Ecto neural progenitor cell (in vitro differentiated cells): ENCODE measurements at places on chromosomes 7 and 10.

DNA sequence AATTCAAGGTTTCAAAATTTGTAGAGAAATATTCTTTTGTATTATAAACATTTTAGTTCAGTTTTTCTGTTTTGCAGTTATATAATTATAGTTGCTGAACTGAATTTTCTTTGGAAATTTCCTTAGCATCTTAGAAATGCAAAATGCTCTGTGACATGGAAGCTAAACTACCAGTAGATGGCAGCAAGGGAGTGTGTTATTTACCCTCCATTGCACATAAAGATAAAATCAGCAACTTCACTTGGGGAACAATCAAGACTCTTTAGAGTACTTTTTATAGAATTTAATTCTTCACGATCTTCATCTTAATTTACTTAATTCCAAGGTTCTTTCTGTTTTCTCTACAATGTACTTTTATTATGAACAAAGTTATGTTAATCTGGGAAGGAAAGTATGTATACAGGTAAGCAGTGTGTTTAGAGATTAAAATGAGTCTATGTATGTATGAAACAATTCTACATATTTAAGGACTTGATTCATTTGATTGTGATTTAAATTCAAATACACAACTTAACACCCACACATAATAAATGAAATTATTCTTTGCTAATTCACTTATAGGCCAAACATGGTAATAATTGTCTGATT lies 404.2 kb downstream of the THSD7A start:
- no peak for DNase-seq

DNA sequence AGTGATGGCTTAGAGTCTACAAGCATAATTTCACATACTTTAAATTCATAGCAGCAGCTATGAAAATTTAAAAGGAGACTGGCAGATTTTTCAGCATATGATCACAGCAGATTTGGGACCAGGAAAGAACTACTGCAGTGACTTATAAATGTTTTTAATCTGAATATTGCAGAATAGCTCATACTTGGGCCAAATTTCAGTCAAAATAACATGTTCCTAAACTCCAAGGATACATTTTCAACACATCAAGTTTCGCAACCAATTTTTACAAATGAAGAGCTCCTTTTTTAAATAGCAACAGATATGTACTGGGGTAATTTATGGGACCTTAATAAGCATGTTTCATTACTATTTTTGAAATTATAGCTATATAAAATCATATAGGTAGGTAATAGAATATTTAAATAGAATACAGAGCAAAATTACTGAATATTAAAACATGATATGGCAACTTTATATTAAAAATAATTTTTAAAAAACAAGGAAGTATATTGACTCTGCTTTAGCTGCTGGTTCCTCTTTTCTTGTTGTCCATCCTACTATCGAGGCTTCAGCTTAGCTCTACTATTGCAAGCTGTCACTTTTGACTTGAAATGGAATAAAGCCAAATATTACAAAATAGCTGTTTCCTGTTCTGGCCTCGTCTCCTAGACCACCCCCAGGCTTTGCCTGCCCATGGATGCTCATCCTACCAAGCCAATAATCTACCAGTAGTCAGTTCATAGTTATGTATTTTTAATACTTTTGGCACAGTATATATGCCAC lies 123.1 kb downstream of the NRBF2 start:
- DNase-seq = no peak

DNA sequence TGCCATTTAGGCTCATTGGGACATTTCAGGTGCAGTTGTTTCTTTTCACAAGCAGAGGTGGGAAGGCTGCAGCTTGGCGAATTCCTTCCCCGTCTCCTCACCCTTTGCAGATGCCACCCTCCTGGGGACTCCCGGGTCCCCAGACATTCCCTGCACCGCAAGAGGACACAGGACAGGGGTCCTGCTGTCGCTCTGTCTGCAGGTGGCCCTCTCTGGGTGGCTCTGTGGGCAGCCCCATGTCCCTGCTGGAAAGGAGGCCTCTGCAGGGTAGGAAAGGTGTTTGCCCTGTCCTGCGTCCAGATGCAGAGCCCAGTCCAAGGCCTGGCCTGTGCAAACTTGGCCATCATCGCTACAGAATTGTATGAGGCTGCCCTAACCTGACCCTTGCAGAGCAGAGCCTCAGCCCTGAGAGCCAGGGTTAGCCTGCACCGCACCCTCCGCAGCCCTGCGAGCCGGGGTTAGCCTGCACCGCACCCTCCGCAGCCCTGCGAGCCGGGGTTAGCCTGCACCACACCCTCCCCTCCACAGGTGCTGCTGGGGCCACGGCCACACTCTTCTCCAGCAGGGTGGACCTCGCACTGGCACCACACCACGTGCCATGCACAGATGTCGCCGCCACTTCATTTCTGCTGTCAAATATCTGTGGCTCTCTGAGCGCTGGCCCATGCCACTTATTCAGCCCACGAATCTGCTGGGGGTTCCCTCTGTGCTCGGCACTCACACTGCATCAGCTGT lies 61.0 kb downstream of the CFAP46 start:
- DNase-seq = no peak

- peak; percentile 47 for DNase-seq
Measured at GRCh38 chr7:146096994-146097393, 19.6 kb upstream of the CNTNAP2 start.

- no peak for DNase-seq
Measured at GRCh38 chr7:32043688-32044087, 26.5 kb downstream of the PDE1C start.

GRCh38 chr10:1546431-1547110 lies 190.8 kb downstream of the ADARB2 start:
- DNase-seq = no peak

DNA sequence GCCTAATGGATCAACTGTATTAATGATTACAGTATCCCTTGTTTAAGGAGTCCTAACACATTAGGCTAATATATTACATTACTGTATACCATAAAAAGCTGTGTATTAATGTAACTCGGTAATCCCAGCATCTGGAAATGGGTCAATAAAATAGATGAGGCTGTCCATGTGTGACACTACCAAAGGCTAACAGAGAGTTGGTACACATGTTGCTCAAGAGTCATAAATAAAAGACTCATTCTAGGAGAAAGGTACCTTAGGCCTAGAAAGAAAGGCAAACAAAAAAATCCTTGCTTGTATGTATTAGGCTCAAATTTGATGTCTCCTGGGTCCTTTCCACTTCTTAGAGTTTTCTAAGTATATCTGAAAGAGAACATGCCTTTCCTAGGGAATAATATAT lies 14.6 kb downstream of the MCMBP start:
- no peak for DNase-seq

DNA sequence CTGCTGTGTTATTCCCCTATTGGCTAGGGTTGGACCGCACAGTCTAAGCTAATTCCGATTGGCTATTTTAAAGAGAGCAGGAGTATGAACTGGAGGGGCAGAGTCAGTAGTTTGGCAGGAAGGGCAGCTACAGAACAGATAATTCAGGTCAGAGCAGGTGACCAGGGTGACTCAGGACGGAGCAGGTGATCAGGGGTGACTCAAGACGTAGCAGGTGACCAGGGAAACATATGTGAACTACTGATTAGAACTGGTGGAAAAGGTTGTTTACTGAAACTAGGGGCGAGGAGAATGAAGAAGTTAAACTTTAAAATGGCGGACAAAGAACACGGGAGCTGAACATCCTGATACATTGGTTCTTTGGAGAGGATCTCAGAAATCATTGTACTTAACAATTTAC lies 102.3 kb downstream of the CCDC7 start:
- DNase-seq = no peak

- no peak for DNase-seq
Measured at GRCh38 chr10:92187101-92187500, 103.8 kb downstream of the CPEB3 start.

DNA sequence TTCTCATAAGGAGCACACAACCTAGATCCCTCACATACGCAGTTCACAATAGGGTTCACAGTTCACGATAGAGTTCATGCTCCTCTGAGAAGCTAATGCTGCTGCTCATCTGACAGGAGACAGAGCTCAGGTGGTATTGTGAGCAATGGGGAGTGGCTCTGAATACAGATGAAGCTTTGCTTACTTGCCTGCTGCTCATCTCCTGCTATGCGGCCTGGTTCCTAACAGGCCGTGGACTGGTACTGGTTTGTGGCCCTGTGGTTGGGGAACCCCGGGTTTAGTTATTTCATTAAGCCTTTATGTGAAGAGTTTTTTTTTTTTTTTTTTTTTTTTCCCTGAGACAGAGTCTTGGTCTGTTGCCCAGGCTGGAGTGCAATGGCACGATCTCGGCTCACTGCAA lies 19.4 kb downstream of the SLK start:
- DNase-seq = no peak

GRCh38 chr10:23106331-23107072 lies 11.1 kb downstream of the MSRB2 start:
- no peak for DNase-seq

- DNase-seq = no peak
Measured at GRCh38 chr10:29805134-29805723, 170.5 kb upstream of the SVIL start.

DNA sequence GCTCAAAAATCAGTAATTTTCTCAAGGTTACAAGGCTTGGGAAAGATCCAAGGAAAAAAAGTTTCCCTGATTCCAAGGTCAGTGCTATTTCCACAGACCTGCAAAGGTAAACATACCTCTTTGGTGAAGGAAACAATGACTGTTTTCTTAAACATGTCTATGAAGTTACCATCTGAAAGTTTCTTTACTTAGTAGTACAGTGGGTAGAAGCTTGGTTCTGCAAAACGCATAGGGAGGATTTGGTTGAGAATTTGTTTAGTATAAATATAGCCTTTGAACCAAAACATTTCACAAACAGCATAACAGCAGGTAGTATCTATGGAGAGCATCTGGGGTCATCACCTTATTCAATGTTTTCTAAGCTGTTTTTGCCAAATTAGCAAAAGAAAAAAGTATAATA lies 169.6 kb downstream of the CCSER2 start:
- no peak for DNase-seq

- DNase-seq = no peak
Measured at GRCh38 chr10:36421992-36422391, 703.4 kb upstream of the ANKRD30A start.

GRCh38 chr10:52232561-52233350 lies 81.3 kb upstream of the DKK1 start:
- DNase-seq = no peak

DNA sequence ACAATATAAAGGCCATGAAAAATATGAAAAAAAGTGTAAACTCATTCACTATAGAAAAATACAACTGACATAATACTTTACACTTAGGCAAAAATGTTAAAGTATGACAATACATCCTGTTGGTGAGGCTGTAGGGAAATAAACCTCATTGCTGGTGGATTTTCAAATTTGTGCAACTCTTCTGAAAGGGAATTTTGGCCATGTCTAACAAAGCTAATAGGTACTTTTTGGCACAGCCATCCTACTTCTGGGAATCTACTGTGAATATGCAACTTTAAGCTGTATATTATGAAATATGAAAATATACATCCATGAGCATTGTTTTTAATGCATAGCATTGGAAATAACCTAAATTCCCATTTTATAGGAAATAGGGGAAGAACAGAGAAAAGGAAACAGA lies 13.4 kb upstream of the COA1 start:
- no peak for DNase-seq

- no peak for DNase-seq
Measured at GRCh38 chr10:102375250-102375649, 20.3 kb upstream of the NFKB2 start.

GRCh38 chr10:60704471-60704870 lies 73.8 kb upstream of the CDK1 start:
- no peak for DNase-seq

- no peak for DNase-seq
Measured at GRCh38 chr7:43072530-43072929, 39.9 kb upstream of the HECW1 start.

- DNase-seq = no peak
Measured at GRCh38 chr10:78415111-78415510, 381.4 kb downstream of the RPS24 start.

DNA sequence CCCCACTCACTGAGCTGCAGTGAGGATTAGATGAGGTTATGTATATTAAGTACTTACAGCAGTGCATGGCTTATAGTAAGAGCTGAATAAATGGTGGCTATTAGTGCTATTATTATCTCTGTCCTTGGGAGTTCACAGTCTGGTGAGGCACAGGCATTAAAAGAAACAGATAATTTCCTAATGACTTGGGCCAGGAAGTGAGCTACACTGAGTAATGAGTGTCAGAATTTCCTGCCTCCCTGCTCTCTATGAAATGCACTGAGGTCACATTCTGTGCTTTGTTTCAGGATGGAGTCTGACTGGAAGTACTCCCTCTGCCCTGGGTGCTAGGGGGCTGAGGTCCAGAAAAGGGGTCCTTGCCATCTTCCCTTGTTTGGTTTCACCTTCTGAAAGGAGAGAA lies 48.7 kb upstream of the LOXL4 start:
- DNase-seq = no peak

DNA sequence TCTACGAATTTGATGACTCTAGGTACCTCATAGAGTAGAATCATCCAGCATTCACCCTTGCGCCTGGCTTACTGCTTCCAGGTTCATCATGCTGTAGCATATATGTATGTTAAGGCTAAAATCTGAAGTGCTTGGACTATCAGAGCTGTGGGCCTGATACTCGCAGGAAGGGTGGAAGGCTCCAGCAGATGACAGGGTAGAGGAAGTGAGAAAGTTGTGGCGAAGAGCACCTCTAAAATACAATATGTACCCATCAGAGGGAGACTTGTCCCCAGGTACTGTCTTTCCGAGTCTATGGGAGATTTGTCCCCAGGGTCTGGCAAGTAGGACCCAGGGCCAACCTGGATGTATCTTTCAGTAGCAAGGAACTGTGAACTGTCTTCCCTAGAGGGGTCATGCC lies 48.1 kb upstream of the PLEKHA1 start:
- DNase-seq = no peak

GRCh38 chr7:77226357-77226839 lies 26.8 kb upstream of the FGL2 start:
- DNase-seq = no peak

DNA sequence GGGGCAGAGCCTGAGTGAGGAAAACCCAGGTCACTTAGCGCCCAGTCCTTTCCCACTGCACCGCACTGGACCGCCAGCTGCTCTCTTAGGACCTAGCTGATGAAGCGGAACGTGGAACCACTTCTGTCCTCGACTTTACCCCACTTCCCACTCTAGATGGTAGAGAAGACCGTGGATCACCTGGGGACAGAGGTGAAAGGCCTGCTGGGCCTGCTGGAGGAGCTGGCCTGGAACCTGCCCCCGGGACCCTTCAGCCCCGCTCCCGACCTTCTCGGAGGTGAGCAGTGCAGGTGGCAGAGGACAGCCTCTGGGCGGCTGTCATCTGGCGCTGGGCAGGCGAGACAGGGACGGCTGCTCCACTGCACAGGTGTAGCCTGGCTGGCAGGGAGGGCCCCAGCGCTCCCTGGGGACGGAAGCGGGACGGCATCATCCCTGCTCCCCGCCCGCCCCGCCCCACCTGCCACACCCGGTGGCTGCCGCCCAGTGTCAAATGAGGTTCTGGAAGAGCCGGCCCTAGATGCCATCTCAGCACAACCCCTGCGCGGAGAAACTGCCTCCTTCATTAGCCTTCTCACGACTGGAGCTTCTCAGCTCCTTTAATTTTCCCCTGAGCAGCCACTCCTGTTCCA lies 11.7 kb downstream of the PLAC9 start:
- no peak for DNase-seq

- DNase-seq = no peak
Measured at GRCh38 chr10:131872827-131873375, 27.9 kb upstream of the PPP2R2D start.
